ENCODE measurements at places on chromosomes 1 and 21.

DNA sequence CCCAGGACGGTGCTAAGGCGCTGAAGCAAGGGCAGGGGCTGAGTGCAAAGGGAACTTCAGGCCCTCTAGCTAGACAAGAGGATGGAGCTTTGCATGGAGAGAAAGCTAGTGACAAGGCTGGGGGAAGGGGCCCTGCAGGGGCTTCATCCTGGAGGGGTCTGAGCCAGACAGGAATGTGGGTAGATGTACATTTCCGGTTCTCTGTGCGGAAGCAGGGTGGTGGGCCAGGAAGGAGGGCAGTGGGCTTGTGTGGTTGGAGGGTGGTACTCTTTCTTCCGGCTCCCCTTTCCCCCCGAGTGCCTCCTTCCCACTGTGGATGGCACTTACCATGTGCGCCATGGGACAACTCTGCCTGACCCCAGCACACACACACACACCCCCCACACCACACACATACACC, 1.5 kb downstream of the KISS1 start:
- no peak for DNase-seq

DNA sequence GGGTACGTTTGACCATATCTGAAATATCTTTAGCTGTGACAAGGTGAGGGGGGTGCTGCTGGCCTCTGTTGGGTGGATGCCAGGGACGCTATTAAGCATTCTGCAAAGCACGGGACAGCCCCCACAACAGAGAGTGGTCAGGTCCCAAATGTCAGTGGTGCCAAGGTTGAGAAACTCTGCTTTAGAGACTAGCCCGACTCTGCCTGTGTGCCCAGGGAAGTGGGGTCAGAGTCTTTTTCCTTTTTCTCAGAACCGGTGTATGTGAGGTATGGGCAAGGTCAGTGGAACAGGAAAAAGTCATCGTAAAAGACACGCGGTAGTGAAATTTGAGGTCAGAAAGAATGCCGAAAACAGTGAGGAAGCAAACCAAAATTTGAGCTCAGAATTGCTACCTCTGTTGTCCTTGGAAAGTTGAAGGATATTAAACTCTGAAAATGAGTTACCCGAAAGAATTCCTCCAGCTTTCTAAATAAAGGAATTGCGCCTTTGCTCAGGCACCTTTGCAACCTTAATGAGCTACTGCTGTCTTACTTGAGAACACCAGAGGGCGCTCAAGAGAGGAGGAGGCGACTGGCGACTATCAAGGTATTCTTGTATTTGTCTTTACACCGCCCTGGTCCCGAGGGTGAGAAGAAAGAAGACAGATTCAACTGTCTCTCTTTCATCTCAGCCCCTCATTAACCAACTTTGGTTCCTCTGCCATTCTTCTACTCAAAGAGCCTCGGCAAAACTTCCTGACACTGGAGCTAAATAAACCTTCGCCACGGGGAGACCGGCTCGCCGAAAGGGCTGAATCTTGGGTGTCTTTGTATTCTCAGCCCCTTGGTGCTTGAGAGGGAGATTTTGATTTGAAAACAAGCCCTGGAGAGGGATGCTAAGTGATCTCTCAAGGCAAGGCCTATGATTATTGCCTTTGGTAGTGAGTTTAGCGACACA, 85.4 kb upstream of the OLIG2 start:
- DNase-seq, result no peak

GRCh38 chr1:247639381-247639981, 34.1 kb downstream of the OR2G3 start:
- peak; percentile 70 for DNase-seq

DNA sequence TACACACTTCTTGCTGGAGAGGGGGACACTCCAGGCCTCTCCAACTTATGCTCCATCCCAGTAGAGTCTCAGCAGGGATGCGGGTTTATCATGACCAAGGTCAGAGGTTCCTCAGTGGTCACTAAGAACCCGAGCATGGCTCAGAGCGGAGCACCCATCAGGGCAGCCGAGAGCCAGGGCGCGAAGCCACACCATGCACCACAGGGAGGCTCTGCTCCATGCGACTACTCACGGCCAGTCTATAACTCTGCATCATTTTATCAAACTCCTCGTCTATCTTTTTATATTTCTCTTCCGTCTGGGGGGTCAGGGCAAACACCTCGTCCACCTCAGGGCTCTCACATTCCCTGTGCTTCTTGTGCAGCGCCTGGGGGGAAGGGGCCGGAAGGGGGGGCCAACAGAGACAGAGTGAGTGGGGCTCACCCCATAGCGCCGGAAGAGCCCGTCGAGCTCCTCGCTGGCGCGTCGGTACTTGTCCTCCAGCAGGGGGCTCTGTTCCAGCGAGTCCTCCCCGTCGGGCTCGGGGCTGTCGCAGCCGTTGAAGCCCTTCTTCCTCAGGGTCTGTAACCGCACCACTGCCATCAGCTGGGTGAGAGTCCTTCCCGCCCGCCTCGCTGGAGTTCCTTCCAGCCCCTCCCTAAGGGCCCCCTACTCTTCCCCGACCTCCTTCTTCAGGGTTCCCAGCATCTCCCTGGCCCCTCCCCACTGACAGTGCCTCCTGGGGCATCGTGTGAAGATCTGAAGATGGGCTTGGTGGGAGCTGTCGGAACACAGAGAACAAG, 20.0 kb downstream of the MEF2D start:
- peak; percentile 64 for DNase-seq

GRCh38 chr1:204316164-204316563, 43.6 kb downstream of the PLEKHA6 start:
- peak; percentile 49 for DNase-seq
